ENCODE measurements at places on chromosomes 13 and 19. TPM values are rescaled to one million over a fixed set of nuclear protein-coding genes. Genes with fewer than 3 reads are reported as not detected.

The HRC gene
- total RNA-seq = not detected

The ZNF493 gene
- total RNA-seq = 12.6 TPM

- no peak overlapping the region for H3K27ac ChIP-seq
- H3K36me3 ChIP-seq = no peaks in the 10 kb centered on the region
- no peak overlapping the region for H3K4me3 ChIP-seq
- DNase-seq = no peak
These were observed 12.1 kb upstream of the URAD start for GRCh38 chr13:28000567-28000966.

- no peak overlapping the region for H3K27ac ChIP-seq
- no peak for DNase-seq
- no peaks in the 10 kb centered on the region for H3K4me1 ChIP-seq
- H3K36me3 ChIP-seq = peaks cover 14% of the 10 kb centered on the region
- H3K4me3 ChIP-seq = no peak overlapping the region
These were observed 5.2 kb upstream of the ADPRHL1 start for GRCh38 chr13:113458253-113459065.

DNA sequence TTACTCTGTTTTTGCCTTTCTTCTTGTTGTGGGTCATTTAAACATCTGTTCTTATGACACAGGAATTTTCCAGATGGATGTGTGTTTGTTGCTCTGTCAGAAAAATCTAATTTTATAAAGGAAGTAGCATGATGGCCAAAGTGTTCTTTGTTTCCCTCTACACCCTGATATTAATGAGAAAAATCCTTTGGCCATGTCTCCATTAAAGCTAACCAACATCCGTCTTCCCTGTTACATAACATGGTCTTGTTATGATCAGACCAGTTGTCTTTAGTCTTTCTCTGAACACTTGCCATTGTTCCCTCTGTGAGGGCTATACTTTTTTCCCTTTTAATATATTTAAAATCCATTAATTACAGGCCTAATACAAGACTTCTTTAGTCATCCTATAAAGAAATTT, 142.2 kb upstream of the SPRY2 start:
- H3K36me3 ChIP-seq = no peaks in the 10 kb centered on the region
- DNase-seq = no peak
- no peaks in the 10 kb centered on the region for H3K27me3 ChIP-seq
- H3K4me1 ChIP-seq = no peaks in the 10 kb centered on the region
- H3K4me3 ChIP-seq = no peak overlapping the region
- H3K27ac ChIP-seq = no peak overlapping the region

- H3K4me1 ChIP-seq = peaks cover 57% of the 10 kb centered on the region
- no peak for DNase-seq
- peaks cover 3% of the 10 kb centered on the region for H3K27me3 ChIP-seq
- H3K27ac ChIP-seq = peak overlapping the region; percentile 75
These were observed 2.9 kb upstream of the DCUN1D2 start for GRCh38 chr13:113493315-113493951.

Data from activated T-helper 1 cell treated with anti-CD3 and anti-CD28 coated beads, Interleukin-12 subunit alpha, Interleukin-12 subunit beta, Interleukin-2, Interleukin-4 antibody, amounts not matched to agents 30 ng/mL and 10 ng/mL and 1 ng/mL, durations not matched to agents 14 hours and 24 hours and 36 hours (primary cell).